Activated CD4-positive, alpha-beta memory T cell treated with anti-CD3 and anti-CD28 coated beads, Interleukin-2, amount 10 ng/mL, durations not matched to agents 7 days and 5 days (primary cell): ENCODE measurements at places on chromosomes 6 and 20.

GRCh38 chr6:13241364-13241763 is 87.0 kb downstream of the TBC1D7 start:
- DNase-seq = no peak

GRCh38 chr20:47392721-47393073 is 36.2 kb upstream of the ZMYND8 start:
- DNase-seq = no peak

- DNase-seq = no peak
Observed at GRCh38 chr6:131998255-131998982, 47.2 kb upstream of the CCN2 start.

GRCh38 chr6:128519931-128520435 is 416 bp downstream of the PTPRK start:
- DNase-seq = peak; percentile 45

DNA sequence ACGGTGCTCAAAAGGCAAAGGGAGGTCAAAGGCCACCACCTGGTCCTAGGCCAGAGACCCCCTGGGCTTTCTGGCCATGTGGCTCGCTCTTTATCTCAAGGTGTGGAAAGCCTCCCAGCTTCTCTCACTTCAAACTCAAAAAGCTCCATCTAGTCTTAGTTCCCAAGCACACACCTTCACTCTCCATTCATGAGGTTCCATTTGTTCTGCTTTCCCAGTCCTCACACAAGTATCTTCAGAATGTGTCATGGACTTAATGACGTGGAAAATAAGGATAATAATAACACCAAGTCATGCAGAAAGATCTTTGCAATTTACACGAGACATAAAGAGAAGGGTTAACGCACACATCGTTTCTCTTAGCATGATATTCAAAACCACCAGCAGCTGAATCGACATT is 219.3 kb downstream of the GMDS start:
- no peak for DNase-seq

GRCh38 chr6:148885925-148886845 is 139.4 kb downstream of the UST start:
- no peak for DNase-seq

DNA sequence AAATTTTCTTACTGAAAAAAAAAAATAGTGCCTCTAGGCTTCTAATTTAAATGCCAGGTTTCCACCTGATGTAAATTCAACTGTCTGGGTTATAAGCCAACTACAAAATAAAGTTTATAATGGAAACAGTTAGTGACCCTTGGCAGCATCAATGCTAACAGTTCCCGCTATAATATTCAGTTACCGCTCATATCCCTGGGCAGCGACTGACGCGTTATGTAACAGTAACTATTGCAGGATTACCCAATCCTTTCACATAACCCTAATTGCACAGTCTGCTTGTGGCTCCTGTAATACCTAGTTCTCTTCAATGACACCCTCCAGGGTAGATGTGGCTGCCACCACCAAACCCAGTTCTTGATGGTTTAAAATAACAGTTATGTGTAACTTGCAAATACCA is 208.6 kb downstream of the MOXD1 start:
- no peak for DNase-seq

- DNase-seq = no peak
Observed at GRCh38 chr20:574297-574942, 30.8 kb upstream of the CSNK2A1 start.

DNA sequence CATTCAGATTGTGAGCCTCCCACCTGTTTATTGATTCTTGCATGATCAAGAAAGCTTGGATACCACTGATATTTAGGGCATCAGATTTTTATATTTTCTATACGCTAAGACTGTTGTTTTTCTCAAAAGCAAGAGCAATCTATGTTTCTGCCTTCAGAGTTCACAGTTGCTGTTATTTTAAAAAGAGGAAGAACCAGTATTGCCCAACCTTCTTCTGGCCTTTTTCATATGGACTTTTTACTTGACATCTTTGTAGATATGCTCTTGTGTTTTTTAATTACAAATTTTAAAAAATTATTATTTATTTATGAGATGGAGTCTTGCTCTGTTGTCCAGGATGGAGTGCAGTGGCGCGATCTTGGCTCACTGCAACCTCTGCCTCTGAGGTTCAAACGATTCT is 28.9 kb downstream of the SLC17A5 start:
- no peak for DNase-seq

DNA sequence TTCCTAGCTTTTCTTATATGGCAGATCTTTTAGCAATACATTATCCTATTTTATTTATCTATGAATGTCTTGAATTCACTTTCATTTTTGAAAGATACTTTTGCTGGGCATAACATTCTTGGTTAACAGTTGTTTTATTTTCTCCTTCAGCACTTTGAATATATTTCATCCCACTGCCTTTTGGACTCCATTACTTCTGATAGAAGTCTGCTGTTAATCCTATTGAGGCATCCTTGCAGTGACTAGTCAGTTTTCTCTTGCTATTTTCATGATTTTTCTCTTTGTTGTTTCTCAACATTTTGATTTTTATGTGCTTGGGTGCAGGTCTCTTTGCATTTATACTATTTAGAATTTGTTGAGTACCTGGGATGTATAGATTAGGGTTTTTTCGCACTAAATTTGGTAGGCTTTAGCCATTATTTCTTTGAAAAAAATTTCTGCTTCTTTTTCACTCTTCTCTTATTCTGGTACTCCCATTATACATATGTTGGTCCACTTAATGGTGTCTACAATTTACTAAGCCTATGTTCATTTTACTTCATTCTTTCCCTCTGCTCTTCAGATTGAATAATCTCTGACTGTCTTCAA is 53.2 kb downstream of the PHACTR3 start:
- DNase-seq = no peak

GRCh38 chr20:9196110-9196509 is 127.2 kb downstream of the PLCB4 start:
- no peak for DNase-seq

DNA sequence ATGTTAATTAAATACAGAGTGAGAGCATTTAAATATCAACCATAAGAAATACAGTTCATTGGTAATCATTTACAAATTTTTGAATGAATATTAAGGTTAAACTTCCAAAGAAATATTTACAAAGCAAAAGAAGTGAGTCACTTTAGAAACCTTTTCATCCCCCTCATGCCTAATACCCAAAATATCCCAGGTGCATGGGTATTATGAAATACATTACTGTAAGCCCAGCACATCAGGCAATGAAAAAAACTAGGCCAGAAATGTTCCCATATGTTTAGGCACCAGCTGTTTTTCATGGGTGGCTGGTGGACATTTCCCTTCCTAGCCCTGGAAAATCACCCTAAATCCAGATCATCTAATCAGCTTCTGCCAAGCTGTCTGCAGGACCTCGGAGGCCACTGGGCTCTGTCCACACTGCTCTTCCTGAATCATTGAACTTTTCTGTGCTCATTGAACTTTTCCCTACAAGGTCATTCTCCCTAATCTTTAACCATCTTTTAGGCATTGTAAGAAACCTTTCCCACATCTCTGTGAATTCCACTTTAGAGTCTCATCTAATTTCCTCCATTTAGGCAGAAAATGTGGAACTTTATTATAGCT is 145.3 kb upstream of the STXBP5 start:
- DNase-seq = no peak

- no peak for DNase-seq
Observed at GRCh38 chr20:32780749-32781655, 18.8 kb downstream of the DNMT3B start.

GRCh38 chr6:19538096-19538495 is 299.1 kb upstream of the ID4 start:
- no peak for DNase-seq

- no peak for DNase-seq
Observed at GRCh38 chr6:133947302-133947900, 5.6 kb upstream of the TBPL1 start.
